ENCODE measurements at places on chromosomes 5 and 9.

DNA sequence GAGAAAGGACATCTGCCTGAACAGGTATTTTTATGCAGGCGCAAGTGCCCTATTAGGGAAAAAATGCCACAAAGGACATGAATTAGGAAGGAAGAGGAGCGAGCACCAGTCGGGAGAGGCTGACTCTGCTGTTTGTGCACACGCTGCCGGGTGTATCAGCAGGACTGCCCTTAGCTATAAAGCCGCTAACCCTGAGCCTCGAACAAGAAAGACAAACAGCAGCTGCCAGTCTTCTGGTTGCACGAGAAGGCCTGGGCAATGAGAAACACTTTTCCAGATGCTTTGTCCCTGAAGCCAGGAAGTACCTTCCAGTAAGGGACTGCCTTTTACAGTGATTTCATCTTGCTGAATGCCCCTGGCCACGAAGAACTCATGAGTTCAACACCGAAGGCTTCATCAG, 12.6 kb downstream of the QSOX2 start:
- DNase-seq: no peak

DNA sequence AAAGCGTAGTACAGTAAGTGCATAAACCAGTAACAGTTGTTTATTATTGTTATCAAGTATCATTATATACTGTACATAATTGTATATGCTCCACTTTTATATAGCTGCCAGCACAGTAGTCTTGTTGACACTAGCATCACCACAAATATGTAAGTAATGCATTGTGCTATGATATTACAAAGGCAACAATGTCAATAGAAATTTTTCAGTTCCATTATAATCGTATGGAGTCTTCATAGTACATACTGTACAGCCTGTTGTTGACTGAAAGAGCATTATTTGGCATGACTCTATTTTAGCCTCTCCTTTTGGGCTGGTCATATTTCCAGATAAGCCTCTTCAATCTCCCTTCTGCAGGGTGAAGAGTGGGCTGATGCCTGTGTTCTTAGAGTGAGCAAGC, 40.4 kb downstream of the CFAP95 start:
- no peak for DNase-seq

DNA sequence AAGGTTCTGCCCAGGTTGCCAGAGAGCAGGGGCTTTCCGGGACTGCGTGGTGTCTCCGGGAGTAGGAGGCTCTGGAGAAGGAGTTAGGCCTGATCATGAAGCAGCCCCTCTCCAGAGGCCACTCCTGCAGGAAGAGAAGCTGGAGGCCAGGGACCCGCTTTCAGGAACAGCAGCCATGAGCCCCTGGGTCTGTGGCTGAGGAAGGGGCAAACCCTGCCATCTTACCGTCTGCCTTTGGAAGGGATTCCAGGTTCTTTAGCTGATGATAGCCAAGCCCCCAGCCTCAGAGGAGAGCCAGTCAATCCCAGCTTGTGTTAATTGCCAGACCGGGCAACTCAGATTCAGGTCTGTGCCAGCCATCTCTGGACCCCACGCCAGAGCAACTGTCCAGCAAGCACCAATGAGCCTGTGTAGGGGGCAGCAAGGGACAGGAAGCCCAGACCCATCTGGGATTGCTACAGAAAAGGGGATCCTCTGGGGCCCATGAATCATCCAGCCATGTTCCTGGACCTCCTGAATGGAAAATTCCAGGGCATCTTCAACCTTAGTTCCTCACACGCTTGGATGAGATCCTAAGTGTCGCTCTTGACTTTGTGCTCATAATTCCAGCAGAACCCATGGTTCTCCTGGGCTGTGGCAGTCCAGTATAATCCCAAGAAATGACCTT, 42.7 kb upstream of the MVB12B start:
- DNase-seq: no peak

GRCh38 chr5:124701016-124701415, 45.4 kb downstream of the ZNF608 start:
- DNase-seq: no peak

- no peak for DNase-seq
These were observed 33.8 kb upstream of the KDM4C start for GRCh38 chr9:6723881-6724420.

DNA sequence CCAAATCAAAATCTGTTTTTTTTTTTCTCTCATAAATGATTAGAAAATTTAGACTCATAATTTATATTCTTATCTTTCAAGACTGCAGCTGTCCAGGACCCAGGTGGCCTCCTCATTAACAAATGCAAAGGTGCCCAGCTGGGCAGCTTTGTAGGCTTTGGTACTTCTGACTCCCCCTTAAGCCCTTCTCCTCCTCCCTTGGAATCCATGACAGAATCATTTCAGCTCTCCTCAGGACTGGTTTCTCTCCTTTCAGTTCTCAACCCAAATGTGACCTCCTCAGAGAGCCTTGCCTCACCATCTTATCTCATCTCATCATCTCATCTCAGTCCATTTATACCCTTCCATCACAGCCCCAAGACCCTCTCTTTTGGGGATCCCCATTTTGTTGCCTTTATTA, 221.7 kb downstream of the KIAA0825 start:
- no peak for DNase-seq

- DNase-seq: no peak
These were observed 12.8 kb downstream of the SEMA5A start for GRCh38 chr5:9533096-9533495.

GRCh38 chr9:91844190-91844589, 105.8 kb downstream of the ROR2 start:
- peak; percentile 59 for DNase-seq

GRCh38 chr5:170112876-170113521, 7.3 kb downstream of the FOXI1 start:
- no peak for DNase-seq

- DNase-seq: no peak
These were observed 716 bp downstream of the HARS1 start for GRCh38 chr5:140690376-140690932.

- no peak for DNase-seq
These were observed 501.0 kb downstream of the BNC2 start for GRCh38 chr9:16369427-16369826.

DNA sequence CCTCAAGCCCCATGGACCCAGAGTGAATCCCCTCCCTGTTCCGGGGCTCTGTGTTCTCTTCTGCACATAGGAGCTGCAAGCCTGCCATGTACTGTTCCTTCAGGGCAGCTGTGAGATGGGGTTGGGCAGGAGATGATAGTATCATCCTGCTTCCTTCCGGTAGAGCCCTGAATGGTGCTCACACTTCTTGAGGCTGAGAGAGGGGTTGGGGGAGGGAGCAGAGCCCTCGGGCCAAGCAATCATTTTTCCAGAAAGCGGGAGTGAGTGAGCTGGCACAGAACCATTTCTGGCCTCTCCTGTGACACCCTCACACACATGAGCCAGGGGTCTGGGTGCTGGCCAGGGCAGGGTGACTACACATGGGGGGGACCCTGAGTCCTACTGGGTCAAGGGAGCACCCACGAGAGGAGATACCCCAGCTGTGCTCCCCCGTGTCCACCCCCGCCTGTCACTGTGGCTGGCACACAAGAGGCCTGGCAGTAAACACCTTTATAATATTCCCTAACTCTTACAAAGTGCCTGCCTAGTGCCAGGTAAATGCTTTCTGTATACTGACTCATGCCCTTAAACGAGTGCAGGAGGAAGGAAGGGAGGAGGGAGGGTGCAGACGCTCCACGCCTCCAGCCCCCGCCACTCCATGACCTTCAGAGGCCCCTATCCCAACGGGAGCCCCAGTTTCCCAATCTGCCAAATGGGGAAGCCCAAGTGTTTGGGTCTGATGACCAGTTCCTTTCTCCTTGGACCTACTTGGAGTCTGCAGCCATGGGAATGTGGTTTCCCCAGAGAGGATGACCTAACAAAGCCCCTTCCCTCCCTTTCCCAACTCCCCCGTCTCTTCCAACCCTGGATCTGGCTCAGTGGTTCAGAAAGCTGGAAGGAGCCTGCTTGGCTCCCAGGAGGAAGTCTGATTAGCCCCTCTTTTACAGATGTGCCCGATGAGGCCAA, 15.5 kb downstream of the AKNA start:
- peak; percentile 66 for DNase-seq

GRCh38 chr5:170427672-170428236, 38.6 kb upstream of the KCNMB1 start:
- DNase-seq: no peak

DNA sequence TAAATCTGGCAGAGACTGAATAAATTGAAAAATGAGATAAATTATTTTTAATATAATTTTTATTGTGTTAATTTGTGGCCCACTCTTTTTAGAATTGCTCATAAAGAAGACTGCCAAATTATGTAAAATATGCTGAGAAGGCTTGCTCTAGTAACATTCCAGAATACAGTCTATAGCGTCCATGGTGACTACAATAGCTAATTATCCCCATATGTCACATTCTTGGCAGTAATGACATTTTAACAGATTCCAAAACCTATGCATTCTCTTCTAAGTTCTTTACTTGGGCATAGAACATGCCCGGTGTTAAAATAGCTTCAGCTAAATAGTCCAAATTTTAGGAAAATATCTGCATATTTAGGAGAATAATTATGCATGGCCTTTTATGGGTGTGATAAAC, 697.0 kb upstream of the SEMA6A start:
- no peak for DNase-seq

- DNase-seq: no peak
These were observed 15.7 kb upstream of the SLC1A3 start for GRCh38 chr5:36590513-36591286.

DNA sequence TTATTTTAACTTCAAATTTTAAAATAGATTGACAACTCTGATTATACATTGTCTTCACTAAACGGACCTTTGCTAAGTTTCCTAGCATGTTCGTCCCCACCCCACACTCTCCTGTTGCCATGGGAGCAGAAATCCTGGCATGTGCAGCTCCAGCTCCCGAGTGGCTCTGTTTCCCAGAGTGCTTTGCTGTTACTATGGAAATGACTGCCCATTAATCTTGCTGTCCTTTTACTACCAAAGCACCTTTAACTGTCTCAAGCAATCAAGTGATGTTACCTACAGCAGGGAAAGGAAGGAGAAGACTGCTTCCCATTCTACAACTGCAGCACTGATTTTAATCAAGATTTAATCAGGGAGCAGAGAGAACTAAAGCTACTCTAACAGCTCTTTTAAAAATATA, 212.0 kb upstream of the KIF2A start:
- DNase-seq: no peak
